ENCODE measurements at places on chromosomes 6 and 20.

DNA sequence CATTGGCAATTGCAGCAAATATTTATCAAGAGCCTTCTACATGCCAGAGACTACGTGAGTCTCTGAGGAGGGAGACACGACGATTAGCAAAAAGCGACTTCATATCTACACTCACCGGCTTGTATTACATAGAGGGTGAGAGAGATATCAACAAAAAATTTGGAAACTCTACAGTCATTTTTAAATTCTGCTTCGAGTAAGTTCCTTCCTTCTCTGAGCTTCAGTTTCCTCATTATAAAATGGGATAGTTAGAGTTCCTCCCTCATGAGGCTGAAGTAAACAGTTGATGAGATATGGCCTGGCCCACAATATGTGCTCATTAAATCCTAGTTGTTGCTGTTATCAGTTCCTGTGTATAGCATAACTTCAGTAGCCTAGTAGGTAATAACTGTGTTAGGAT, 64.1 kb upstream of the SIRPA start:
- DNase-seq = no peak

DNA sequence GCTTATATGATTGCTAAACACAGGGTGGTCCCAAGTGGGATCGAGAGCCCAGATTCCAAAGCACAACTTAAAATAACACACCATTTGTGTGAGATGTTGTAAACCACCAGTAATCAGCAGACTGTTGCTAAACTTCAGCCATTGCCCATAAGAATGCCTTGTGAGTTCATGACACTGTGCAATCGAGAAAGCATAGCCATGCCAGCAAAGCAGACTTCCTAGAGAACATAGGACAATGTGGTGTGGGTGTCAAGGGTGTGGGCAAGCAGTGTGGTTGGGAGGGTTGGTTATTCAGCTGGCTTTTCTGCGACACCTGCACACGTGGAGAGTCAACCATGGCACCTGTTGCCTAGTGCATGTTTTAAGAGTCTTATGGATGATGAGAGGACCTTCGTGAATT, 16.1 kb upstream of the CALHM6 start:
- no peak for DNase-seq

DNA sequence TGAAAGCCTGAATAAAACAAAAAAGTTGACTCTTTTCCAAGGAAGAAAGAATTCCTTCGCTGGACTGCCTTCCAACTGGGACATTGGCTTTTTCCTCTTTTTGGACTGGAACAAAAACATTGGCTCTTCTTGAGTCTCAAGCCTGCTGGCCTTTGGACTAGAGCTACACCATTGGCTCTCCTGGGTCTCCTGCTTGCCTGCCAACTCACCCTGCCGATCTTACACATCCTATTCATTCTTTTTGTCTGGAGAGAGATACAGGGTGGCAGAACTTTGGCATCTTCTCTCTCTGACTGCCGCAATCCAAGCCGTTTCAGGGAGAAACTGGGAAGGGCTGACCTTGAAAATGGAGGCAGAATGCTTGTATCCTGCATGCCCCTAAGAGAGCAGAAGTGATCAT, 20.2 kb downstream of the DDO start:
- DNase-seq = no peak

GRCh38 chr6:3825331-3825831, 23.8 kb upstream of the FAM50B start:
- no peak for DNase-seq

DNA sequence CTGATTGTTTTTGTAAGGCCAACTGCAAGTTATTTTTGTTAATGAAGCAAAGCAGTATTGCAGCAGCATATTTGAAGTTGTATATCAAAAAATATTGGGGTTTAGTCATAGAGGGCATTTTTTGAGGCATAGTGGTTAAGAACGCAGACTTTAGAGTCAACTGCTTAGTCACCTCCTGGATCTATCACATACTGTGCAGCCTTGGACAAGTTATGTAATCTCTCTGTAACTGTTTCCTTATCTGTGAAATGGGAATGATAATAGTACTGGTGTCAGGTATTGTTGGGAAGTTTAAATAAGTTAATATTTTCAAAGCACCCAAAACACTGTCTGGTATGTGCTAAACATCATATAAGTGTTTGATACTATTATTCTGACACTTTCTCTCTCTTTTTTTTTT, 27.2 kb upstream of the EFHC1 start:
- no peak for DNase-seq

- DNase-seq = no peak
These were observed 142.0 kb downstream of the ARHGAP18 start for GRCh38 chr6:129568015-129568414.

DNA sequence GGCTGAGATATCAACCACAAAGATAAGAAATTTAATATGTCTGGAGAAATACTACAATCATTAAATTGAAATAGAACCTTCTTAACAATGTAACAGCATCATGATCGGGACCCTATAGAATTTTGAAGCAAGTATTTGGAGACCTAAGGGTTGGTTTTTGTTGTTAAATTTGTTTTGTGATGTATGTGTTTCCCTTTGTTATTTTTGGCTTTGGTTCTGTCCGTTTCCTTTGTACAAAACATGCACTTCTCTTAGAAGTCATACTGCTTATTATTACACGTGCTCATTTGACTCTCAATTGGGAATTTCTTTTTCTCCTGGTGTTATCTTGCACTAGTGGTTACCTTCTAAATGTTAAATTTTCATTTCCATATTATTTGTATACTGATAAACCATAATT, 4.0 kb upstream of the PLN start:
- DNase-seq = no peak

DNA sequence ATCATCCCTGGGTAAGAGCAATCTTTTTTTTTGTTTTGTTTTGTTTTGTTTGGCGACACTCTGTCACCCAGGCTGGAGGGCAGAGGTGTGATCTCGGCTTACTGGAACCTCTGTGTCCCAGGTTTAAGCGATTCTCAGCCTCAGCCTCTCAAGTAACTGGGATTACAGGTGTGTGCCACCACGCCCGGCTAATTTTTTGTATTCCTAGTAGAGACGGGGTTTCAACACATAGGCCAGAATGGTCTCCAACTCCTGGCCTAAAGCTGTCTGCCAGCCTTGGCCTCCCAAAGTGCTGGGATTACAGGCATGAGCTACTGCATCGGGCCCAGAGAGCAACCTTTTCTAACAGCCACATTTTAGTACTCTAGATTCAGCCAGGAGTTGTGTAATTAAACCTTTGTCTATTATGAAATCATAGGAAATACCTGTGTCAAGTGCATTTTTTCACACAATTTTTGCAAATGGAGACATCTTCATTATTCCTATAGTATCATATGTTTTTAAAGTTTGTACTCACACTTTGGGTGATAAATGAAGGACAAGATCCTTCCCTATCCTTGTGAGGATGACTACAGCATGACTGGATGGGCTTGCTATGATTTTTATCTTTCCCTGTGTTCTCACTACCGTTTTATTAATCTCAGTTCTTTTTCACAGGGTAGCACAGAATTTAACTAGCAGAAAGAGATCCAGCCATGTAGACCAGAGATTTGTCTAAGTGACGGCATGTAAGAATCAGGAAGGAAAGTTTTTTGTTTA, 82.6 kb downstream of the OR2B2 start:
- DNase-seq = no peak

- DNase-seq = no peak
These were observed 14.7 kb downstream of the STK35 start for GRCh38 chr20:2116170-2116940.

DNA sequence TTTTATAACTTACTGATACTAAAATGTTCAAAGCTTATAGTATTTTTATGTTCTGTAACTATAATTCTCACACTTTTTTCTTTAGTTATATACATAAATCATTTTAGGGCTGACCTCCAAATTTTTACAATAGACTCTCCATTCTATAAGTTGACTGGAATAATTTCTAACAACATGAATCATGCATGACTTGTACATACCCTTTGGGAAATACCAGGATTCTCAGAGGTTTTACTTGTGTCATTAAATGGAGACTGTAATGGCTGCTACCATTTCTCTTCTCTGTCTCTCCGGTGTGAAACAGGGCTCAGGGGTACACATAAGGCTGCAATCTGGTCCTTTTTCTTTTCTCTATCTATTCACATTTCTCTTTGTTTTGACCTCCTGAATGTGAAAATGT, 222.2 kb upstream of the FLRT3 start:
- DNase-seq = no peak

- DNase-seq = no peak
These were observed 162.1 kb upstream of the TBX18 start for GRCh38 chr6:84926189-84927155.

DNA sequence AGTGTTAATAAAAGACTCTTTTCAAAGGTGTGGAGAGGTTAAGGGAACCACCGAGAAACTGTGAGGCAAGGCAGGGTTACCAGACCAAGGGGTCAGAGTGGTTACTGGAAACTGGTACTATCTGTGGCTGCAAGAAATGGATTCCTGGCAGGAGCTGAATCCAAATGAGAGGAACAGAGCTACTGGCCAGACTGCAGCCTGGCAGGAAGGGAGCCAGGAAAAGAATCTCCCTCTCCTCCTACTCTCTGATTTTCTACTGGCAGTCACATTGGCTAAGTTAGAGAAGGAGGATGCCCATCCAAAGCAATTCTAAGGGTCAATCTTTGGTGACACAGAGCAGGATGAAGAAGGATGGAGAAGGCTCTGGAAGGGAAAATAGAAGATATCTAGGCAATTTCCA, 211.5 kb downstream of the GRM1 start:
- no peak for DNase-seq

DNA sequence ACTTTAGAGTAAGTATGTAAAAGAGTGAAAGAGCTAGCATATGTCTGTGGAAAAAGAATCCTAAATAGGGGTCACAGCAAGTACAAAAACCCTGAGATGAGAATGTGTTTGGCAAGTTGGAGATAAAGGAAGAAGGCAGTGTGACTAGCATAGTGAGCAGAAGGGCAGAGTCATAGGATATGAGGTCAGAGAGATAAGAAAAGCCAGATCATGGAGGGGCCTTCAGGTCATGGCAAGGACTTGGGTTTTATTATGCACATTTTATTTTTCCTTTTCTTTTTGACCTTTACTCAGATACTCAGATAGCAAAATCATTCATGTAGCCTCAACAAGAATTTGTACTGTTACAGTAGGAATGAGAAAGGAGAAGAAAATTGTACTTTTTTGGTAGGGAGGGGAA, 138.0 kb downstream of the GJA1 start:
- DNase-seq = no peak

DNA sequence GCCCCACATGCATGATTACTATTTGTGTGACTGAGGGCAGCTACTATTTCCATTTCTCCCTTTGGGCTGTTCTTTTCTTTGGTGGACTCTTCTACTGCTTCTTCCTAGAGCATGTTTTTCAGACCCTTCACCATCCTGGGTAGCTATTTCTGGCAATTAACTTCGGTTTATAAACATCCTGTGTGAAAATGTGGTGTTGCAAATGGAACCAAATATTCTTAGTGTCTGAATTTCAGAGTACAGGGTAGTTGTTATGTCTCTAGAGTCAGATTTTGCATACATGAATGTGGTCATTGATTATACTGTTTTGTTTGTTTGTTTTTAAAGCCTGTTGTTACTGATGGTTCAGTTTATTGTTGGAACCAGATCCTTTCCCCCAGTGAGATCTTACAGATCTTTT, 49.7 kb downstream of the PROKR2 start:
- no peak for DNase-seq

DNA sequence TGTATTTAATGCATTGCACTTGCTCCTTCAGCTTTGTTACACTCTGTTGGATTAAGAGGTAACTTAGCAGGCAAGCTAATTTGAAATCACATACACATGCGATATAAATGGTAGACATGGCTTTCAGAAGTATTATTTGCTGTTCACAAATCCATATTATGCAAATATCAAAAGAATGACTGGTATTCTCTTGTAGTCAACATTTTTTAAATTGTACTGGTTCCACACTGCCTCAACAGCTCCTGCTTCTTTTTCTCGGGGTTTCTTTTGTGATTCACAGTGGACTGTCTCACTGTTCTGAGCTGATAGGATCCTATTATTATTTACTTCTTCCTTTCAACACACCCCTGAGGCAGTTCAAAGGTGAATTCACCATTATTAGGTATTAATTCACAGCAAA, 927.4 kb downstream of the KIF16B start:
- DNase-seq = no peak

- DNase-seq = no peak
These were observed 39.0 kb downstream of the MAS1 start for GRCh38 chr6:159929819-159930218.

DNA sequence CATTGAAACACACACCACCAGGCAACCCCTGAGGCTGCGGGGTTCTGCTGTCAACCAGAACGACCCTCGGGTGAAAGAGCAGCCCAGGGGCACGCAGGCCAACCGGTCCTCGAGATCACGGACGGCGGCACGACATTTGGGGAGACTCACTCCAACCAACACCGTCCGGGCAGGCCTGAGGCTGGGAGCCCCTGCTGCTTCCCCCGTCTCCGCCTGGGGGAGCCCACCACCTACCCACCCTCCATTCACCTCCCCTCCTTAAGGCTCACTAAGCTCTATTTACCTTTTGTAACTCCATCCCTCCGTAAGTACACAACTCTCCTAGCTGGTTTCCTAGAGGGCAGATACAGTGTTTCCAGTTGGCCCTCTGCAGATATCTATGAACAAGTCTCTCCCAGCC, 971.3 kb upstream of the DEFB115 start:
- no peak for DNase-seq

- no peak for DNase-seq
These were observed 73.7 kb upstream of the CITED2 start for GRCh38 chr6:139448051-139448649.

- no peak for DNase-seq
These were observed 27.9 kb downstream of the GHRH start for GRCh38 chr20:37233548-37234253.

GRCh38 chr6:142376800-142377496, 75.1 kb downstream of the ADGRG6 start:
- no peak for DNase-seq

DNA sequence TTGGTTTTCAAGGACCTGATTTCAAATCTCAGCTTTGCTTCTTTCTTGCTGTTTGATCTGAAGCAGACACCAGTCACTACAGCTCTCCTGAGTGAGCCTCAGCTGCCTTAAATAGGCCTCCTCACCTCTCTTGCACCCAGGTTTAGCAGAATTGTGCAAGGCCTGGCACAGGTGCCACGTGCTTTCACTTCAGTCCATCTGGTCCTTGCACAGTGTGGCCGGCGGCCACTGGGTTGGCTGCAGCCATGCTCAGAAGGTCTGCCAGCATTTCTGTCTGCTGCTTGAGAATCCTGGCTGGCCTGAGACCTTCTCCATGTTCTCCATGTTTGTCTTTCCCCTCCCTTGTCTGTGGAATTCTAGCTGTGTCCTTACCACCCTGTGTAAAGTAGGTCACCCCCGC, 14.5 kb upstream of the DAAM2 start:
- no peak for DNase-seq

- no peak for DNase-seq
These were observed 17.9 kb upstream of the KIF25 start for GRCh38 chr6:167979436-167980139.

DNA sequence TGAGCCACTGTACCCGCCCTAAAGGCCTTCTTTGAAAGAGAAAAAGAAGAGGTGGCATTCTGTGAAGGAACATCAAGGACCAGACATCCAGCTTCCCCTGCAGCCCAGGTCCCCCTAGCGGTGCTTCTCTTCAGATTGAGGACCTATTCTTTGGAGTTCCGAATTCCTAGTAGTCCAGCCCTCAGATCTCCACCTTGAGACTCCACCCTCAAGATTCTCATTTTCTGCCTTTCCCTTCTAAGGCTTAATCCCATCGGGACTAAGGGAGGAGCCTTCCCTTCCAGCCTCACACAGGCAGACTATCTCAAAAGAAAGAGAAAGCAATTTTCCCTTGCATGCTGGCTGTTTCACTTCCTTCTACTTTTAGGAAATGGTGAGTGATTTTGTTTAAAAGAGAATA, 32.5 kb downstream of the MUC22 start:
- DNase-seq = no peak

GRCh38 chr6:39906318-39906761, 27.9 kb downstream of the MOCS1 start:
- no peak for DNase-seq

Data from stimulated activated CD8-positive, alpha-beta memory T cell treated with anti-CD3 and anti-CD28 coated beads, Interleukin-15, amount 100 ng/mL, for 1 hour (primary cell).